ENCODE measurements at places on chromosomes 5 and 9. TPM values are rescaled to one million over a fixed set of nuclear protein-coding genes. Genes with fewer than 3 reads are reported as not detected.

SLC25A48 gene
- total RNA-seq, result 0.43 TPM

ANKRD34B gene
- total RNA-seq, result not detected

PCDHGA10 gene
- 6.2 TPM for total RNA-seq

CCDC180 gene
- 4.0 TPM for total RNA-seq

FAM200C gene
- total RNA-seq, result 5.4 TPM

FBXO10 gene
- total RNA-seq, result 9.5 TPM

OCLN gene
- total RNA-seq, result 152 TPM

All from mucosa of gallbladder (tissue), 1 donor.